ENCODE measurements at places on chromosomes 5 and 9. TPM values are rescaled to one million over a fixed set of nuclear protein-coding genes. Genes with fewer than 3 reads are reported as not detected.

GRCh38 chr9:78006734-78007133 lies 24.9 kb downstream of the GNAQ start:
- no peak for DNase-seq

DNA sequence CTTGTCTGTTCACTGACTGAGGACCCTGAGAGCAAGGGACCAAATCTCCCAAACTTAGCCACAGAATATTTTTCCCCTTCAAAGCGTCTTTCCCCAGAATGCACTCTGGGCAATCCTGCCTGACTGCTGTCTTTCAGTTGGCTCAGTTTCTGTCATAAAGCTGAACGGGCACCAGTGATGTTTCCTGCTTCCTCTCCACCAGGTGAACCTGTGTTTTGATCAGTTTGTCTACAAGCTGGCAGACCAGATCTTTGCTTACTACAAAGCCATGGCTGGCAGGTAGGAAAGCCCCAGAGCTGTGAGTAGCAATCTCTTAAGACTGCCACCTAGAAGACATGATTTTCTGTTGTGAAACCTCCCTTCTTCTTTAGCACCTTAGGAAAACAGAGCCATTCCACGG lies 61.8 kb downstream of the CYFIP2 start:
- no peak for DNase-seq

GRCh38 chr5:116410336-116410890 lies 164.2 kb downstream of the SEMA6A start:
- DNase-seq, result no peak

- no peak for DNase-seq
Measured at GRCh38 chr9:14400658-14400995, 86.7 kb upstream of the NFIB start.

DNA sequence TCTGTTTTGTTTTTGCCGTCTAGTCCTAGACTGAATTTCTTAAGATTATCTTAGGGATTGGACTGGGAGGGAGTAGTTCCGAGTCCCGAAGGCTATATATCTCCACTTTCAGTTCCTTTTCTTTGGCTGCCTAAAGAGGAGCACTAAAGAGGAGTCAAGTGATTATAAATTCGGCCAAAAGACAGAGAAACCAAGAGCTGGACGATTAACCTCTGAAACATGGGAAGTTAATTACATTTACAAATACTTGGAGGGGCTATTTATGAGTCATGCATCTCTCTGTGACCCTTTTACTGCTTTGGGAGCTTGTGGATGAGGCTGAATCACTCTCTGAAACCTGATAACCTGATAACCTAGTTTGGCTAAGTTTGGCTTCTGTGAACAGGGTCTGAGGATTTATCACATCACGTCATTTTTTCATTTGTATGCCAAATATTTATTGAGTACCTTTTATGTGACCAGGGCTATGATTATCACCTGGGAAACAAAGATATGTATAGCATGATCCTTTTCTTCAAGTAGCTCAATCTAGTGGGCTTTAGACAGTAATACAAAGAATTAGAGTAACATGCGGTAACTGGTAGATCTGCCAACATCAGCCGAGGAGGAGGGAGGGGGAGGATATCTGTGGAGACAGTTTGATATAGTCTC lies 180.9 kb downstream of the CD180 start:
- peak; percentile 95 for DNase-seq

DNA sequence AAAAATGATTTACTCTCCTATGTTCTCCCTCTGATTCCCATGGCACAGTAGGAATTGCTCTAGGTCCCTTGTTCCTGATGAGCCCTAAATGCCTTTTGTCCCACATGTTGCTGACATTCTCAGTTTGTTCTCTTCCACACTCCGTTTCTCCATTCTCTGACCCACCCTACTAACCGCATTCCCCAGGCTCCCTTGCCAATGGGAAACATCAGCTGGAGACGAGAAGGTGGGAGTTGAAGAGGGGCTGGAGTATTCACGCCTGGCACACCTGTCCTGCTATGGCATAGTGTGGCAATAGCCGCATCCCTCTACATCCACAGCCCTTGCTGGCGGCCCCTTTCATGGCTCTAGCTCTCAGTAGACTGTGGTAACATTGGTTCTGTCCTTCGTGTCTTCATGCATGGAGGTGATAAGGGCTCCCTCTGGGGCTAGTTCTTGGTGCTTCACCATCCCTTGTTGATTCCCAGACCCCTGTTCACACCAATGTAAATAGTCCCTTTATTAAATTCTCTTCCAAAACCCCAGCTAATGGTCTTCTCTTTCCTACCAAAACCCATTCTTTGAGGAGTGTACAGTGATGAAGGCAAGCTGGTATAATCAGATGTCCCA lies 16.4 kb upstream of the ARL15 start:
- no peak for DNase-seq

DNA sequence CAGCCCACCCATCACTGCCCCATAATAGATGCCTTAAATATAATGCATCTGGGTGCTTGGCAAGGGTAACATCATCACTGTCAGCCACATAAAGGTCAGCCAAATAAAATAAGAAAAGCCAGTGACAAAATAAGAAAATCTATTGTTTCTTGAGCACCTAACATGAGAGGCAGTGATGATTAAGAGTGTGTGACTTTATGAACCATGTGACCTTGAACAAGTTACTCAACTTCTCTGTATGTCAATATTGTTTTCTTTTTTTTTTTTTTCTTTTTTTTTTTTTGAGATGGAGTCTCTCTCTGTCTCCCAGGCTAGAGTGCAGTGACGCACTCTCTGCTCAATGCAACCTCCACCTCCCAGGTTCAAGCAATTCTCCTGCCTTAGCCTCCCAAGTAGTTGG lies 98.7 kb downstream of the CDK5RAP2 start:
- no peak for DNase-seq

DNA sequence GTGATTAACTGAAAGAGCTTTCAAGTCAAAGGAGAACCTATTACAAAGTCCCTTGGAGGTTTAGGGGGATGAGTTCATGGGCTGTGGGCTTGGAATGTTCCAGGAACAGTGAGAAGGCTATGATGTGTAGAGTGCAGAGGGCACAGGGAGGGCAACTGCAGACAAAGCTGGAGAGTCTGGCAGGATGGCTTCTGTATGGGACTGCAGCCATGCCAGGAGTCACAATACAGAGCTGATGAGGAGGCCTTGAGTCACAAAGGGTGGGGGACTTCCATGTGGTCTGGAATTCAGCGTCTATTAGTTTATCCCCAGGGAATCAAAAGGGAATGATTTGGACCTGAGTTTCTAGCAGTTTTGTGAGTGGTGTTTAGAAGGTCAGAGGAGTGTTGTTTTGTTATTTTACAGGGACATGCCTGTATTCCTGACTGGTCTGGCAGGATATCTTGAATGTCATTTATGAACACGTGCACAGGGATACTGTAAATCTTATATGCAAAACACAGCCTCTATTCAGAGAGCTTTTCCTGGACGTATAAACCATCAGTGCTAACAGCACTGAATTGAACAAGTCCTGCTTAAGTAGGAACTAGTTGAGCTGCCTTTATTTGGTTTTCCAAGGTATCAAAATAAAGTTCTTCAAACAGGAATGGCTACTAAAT lies 14.3 kb upstream of the TEK start:
- peak; percentile 31 for DNase-seq

DNA sequence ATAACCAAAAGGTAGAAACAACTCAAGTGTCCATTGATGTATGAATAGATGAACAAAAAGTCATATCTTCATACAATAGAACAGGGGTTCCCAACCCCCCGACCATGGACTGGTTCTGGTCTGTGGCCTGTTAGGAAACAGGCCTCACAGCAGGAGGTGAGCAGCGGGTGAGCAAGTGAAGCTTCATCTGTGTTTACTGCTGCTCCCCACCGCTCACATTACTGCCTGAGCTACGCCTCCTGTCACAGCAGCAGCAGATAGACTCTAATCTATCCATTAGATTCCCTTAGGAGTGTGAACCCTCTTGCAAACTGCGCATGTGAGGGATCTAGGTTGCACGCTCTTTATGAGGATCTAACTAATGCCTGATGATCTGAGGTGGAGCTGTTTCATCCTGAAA lies 478.0 kb downstream of the BRINP1 start:
- no peak for DNase-seq

GRCh38 chr9:93117924-93118862 lies 15.9 kb downstream of the NINJ1 start:
- DNase-seq, result no peak

DNA sequence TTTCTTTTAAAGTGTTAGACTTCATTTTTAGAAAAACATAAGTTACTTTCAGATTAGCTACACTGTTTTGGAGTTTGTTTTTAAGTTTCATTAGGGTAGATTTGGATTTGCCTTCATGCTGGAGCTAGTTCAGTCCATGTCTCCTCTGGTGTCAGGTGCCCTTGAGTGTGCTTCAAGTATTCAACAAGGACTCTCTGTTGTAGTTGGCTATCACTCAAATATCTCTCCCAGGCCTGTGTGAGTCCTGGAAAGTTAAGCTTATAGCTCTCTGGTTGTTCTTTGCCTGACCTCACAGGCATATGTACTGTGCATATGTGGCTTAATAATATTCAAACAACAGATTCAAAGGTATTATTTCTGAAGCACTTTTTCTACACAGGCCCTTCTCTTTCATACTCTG lies 45.4 kb downstream of the PTBP3 start:
- no peak for DNase-seq

DNA sequence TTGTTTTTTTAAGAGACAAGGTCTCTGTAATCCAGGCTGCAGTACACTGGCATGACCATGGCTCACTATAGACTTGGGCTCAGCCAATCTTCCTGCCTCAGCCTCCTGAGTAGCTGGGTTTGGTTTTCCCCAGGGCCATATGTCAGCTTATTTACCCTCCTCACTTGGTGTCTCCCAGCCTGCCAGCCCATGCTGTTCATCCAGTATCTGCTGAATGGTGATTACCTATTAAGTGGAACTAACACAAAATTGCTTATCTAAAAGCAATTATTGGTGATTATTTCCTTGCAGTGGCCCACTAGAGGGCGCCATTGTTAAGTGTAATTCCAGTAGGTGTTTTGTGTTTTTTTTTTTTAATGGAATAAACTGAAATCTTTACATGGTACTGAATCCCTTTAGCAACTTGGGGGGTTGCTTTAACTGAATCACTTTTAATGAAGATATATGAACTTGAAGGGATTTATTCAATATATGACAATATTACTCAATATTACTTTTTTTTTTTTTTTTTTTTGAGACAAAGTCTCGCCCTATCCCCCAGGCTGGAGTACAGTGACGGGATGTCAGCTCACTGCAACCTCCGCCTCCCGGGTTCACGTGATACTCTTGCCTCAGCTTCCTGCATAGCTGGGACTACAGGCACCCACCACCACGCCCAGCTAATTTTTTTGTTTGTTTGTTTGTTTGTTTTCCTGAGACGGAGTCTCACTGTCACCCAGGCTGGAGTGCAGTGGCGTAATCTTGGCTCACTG lies 13.8 kb downstream of the EXOSC2 start:
- DNase-seq, result peak; percentile 59

DNA sequence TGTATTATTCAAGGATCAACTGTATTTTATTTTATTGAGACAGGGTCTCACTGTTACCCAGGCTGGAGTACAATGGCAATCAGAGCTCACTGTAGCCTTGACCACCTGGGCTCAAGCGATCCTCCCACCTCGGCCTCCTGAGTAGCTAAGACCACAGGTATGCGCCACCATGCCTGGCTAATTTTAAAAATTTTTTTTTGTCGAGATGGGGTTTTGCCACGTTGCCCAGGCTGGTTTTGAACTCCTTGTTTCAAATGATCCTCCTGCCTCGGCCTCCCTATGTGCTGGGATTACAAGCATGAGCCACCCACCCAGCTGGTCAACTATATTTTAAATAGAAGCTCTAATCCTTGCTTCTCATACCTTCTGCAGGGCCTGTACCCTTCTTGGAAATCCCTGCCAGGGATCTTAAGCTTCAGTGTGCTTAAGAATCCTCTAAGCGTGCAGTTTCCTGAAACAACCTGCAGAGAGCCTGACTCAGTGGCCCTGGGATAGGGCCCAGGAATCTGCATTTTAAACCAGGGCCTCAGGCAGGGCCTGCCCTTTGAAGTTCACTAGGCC lies 2.9 kb downstream of the AKNA start:
- DNase-seq, result no peak

Gene SLC22A4
- 4.2 TPM for total RNA-seq

Gene TLX3
- not detected for total RNA-seq

Gene SLCO6A1
- total RNA-seq, result not detected

Gene STPG3
- total RNA-seq, result 0.46 TPM
